Glomerular endothelial cell (primary cell): ENCODE measurements at places on chromosomes 2 and 18. TPM values are rescaled to one million over a fixed set of nuclear protein-coding genes. Genes with fewer than 3 reads are reported as not detected.

Gene ITGB6
- 0.47 and 0.68 TPM in 2 replicates for total RNA-seq

Gene RAX
- total RNA-seq: not detected in 2 replicates

Gene SCYGR4
- total RNA-seq: not detected in 2 replicates

Gene HSPE1
- 120 and 146 TPM in 2 replicates for total RNA-seq

Gene CENPA
- total RNA-seq: 3.6 and 4.6 TPM in 2 replicates

Gene RGPD4
- total RNA-seq: not detected in 2 replicates

Gene KLHL41
- total RNA-seq: 0.18 and 0.87 TPM in 2 replicates

Gene ACKR3
- total RNA-seq: 3.6 and 36.8 TPM in 2 replicates

Gene LOXHD1
- not detected in 2 replicates for total RNA-seq

Gene CDK5R2
- not detected in 2 replicates for total RNA-seq

GRCh38 chr2:241941691-241942301 is 72.3 kb downstream of the RTP5 start:
- DNase-seq: no peak

- DNase-seq: no peak
These were observed 257.3 kb downstream of the ATAD2B start for GRCh38 chr2:23669413-23670244.

DNA sequence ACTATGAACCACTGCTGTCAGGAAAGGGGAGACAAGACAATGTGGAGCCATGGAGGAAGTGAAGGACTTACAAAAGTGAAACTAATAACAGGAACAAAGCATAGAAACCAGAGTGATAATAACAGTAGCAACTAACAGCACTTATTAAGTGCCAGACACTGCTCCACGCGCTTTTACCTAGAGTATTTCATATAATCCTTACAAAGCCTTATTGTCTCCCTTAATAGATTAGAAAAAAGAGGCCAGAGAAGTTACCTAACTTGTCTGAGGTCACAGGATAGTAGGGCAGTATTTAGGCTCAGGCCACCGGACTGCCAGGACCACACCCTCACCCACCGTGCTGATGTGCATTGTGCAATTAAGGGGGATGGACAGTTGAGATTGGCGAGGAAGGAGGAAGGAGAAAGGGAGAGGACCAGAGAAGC is 98.6 kb upstream of the NFU1 start:
- no peak for DNase-seq

GRCh38 chr2:4354678-4355077 is 651.3 kb downstream of the DCDC2C start:
- peak; percentile 33 for DNase-seq

- DNase-seq: no peak
These were observed 62.0 kb downstream of the CCNT2 start for GRCh38 chr2:134980639-134981038.

- DNase-seq: no peak
These were observed 206.9 kb downstream of the FBXO15 start for GRCh38 chr18:73940721-73941120.

DNA sequence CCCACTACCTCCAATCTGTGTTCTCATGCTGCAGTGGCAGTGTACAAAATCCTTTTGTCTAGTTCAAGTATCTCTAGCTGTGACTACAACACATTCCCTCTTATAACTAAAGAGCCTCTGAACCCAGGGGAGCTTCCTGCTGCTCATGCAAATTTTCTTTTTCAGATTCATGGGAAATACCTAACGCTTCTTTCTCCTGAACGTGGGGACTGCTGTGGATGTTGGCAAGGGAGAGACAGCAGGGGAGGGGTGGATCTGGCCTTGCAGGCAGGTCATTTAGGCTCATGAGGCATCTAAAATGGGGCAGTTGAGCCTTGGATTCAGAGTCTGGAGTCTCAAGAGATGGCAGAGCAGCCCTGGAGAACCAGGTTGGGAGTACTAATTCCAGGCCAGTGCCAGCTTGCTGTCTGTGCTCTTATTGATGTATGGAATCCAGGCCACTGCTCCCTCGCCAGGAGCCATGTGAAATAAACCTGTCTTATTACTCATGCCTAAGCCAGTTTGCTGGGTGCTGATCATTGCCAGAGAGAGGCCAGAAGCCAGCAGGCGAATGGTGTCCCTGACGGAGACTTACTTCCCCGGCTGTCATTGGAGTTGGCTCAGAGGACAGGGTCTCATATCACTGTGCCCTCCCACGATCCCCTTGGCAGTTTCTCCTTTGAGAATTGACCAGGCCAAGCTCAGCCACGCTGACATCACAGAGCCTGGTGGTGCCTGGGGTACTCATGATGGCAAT is 29.2 kb upstream of the TNP1 start:
- DNase-seq: no peak

DNA sequence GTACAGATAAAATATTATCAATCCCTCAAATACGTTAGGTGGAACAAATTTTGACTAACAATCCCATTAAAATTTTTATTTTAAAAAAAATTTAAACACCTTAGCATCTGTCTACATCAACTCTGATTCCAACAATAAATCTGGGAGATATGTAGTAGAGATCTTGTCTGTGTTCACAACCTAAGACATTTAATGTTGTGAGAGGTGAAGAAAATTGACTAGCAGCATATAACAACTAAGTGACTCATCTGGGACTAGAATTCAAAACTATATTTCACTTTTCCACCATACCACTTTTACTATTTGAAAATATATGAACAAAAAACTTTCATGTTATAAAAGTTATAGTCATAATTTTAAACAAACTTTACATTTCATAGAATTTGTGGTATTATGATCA is 97.9 kb downstream of the ATAD2B start:
- no peak for DNase-seq

GRCh38 chr2:128511731-128512378 is 193.2 kb upstream of the HS6ST1 start:
- no peak for DNase-seq

GRCh38 chr2:197973772-197974171 is 169.4 kb downstream of the PLCL1 start:
- no peak for DNase-seq

- DNase-seq: no peak
These were observed 49.3 kb upstream of the FOSL2 start for GRCh38 chr2:28343184-28343942.

DNA sequence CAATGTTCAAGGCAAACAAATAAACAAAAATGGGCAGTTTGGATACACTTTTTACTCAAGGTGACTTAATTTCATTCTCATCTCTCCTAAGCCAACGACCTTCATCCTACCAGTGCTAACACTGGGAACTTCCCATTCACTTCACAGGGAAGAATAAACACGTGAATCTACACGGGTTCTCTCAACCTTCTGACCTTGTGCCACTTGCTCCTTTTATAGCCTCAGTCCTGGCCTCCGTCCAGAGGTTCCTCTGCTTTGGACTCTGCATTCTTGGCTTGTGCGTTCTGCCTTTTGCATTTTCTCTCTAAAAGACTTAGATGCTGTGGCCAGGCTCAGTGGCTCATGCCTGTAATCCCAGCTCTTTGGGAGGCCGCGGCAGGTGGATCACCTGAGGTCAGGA is 13.8 kb downstream of the ZNF2 start:
- no peak for DNase-seq

DNA sequence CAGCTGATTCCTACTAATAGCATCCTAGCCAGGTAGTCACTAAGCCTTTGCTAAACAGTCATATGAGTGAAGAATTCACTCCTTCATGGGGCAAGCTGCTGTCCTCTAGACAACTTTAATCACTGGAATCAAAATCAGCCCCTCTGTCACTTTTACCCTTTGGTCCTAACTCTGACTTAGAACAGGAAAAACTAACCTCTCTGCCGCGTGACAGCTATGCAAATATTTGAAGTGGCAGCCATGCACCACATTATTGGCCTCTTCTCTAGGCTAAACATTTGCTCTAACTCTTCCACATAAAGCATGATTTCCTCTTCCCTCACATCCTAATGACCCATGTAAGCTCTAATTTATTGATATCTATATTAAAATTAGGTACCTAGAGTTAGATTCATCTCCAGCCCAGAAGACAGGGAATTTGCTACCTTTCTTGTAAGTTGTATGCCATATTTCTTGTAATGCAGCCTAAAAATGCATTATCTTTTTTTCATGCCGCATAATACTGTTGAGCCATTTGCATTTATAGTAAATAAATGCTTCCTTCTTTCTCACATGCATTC is 12.8 kb upstream of the ONECUT2 start:
- DNase-seq: no peak

DNA sequence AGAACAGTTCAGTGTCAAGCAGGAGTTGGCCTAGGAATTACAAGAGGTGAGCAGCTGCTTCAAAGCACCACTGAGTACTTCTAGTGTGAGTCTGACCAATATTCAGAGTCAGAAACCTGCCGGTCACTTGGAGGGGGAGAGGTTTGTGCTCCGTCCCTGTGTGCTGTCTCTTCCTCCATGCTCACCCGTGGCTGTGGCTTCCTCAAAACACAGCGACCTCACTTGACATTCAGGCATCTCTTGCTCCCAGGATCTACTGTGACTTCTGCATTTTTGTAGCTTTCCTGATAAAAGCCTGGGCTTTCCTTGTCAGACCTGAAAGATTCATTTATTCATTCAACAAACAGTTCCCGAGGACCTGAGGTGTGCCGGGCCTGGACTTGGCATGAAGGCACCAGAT is 32.9 kb downstream of the TPRKB start:
- no peak for DNase-seq

DNA sequence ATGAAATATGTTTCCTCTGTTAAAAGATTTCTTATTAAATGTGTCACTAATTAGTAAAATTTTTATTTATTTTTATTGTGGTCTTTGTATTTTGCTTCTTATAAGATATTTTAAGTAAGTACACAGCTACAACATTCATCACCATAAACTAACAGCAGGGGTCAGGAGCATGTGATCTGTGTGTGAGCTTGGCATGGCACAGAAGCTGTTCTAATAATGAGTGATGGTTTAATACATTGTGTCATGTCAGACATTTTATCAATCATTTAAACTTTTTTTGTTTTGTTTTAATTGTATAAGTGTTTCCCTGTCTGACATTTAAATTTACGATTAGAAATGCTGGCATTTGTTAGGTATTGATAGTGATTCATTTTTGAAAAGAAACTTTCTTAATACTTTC is 585.4 kb downstream of the DSC3 start:
- no peak for DNase-seq
